ENCODE measurements at places on chromosomes 7 and 10. TPM values are rescaled to one million over a fixed set of nuclear protein-coding genes. Genes with fewer than 3 reads are reported as not detected.

Gene CADPS2
- total RNA-seq: 33.8 TPM

Gene MKLN1
- 24.5 TPM for total RNA-seq

GRCh38 chr10:100993986-100994708 lies 5.5 kb upstream of the LZTS2 start:
- DNase-seq: no peak

Gene LEP
- not detected for total RNA-seq

Gene HOGA1
- not detected for total RNA-seq

DNA sequence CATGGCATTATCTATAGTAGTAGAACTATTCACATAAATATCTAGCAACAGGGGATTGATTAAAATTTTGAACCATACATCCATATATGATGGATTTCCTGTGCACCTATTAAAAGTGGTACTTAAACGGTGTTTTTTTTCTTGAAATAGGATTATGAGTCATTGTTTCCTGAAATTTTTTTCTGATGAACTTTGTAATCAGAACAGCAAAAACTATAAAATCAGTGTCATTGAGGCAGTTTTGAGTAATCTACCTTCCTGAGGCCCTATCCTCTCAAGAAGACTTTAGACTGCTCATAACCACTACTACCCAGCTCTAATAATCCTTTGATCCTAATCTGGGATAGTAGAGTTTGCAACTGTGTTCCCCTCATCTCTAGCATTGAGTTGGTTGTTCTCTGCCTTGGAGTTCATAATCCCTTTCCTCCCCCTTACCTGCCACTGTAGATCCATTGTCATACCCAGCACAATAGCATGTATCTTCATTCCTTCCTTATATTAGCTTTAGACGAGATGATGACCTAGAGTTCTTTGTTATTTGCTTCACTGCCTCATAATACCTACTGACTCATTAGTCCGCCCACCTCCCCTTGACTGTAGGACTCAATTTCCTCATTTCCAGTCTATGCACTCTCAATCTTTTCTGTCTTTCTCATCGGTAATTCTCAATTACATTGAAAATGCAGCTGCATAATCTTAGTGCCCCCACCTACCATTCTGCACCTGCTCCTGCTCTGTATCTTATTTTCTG lies 133.4 kb downstream of the LRRC4 start:
- no peak for DNase-seq

GRCh38 chr10:48659790-48660189 lies 24.9 kb upstream of the WDFY4 start:
- no peak for DNase-seq

DNA sequence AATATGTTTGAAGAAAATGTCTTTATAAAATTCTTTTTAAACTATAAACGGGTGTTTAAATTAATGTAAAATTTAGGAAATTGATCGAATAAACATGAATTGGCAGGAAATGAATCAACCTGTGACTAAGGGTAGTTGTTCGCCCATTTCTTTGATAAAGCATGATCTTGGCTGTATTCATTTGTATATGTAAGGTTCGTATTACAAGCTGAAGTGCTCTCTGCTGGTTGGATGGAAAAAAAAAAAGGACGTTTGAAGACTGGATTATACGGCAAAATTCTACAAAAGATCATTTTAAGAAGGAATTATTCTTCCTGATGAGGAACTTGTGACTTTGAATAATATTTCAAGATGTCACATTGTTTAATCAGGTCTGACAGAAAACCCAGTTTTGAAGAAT lies 185.4 kb upstream of the ANK3 start:
- no peak for DNase-seq

- peak; percentile 5 for DNase-seq
Observed at GRCh38 chr10:108275895-108276685, 1111.6 kb upstream of the SORCS1 start.

DNA sequence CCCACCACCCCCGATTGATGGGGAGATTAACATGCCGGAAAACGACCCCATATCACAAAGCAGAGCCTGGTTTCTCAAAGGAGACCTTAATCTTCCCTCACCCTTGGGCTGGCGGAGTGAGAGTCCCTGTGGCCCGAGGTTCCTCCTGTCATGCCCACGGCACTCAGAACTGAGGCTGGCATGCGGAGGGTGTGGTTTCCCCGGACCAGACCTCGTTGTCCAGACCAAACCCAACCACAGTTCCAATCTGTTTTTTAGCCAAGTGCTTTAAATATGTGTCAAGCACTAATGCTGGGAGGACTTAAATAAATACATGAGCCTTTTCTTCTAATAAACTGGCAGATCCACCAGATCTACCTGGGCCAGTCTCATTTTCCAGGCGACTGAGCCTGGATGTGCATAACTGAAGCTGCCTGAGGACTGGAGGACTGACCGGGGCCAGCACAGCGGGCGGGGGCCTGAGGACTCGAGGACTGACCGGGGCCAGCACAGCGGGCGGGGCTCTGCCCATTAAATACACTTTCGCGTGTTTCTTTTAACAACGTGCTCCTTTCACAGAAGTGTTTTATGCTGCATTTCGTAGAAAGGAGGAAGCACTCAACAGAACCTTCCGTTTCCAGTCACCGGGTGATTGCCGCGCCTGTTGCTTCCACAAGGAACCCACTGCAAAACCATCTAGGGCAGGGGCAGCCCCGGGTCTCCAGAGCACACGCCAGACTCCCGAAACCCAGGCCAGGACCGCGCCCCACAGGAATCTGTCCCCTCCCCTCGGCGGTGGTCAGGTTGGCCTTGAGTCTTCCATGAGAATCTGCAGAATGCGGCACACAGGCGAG lies 334.6 kb downstream of the PTPRN2 start:
- peak; percentile 17 for DNase-seq

DNA sequence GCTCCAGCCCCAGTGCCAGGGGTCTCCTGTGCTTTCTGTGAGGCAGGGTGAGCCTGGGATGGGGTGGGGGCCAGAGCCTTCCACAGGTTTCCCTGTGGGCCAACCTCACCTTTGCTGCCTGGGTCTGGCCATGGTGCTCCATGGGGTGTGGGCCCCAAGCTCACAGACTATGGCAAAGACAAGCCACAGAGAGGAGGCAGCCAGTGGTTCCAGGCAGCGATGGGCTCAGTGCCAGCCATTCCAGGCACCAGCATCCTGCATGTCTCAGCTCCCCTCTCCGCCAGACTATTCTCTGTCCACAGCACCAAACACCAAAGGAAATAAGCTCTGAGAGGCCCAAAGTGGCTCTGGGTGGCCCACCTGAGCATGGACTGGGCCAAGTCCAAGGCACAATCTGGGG lies 133.5 kb downstream of the PTPN20 start:
- no peak for DNase-seq

DNA sequence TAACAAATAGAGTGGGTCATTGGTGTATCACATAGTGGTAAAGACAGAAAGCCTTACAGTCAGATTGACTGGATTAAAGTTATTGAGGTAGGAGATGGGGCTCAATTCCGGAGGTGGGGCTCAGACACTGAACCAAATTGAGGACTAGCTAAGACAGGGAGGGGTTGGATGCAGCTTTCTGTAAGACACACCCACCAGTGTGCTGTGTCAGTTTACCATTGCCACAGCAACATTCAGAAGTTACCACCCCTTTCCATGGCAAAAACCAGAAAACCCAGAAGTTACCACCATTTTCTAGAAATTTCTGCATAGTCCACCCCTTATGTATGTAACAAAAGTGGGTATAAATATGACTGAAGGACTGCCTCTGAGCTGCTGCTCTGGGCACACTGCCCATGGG lies 167.6 kb upstream of the TMEM72 start:
- no peak for DNase-seq

GRCh38 chr7:6294839-6295238 lies 22.4 kb upstream of the CYTH3 start:
- no peak for DNase-seq

- DNase-seq: no peak
Observed at GRCh38 chr10:127088908-127089307, 107.5 kb downstream of the INSYN2A start.

Measured in stomach (tissue), 19 donors.